ENCODE measurements at places on chromosomes 2 and 18.

- DNase-seq = no peak
Measured at GRCh38 chr2:45891719-45892424, 240.4 kb downstream of the PRKCE start.

- DNase-seq = no peak
Measured at GRCh38 chr2:191180276-191180675, 29.5 kb upstream of the STAT4 start.

GRCh38 chr2:215352602-215353001 lies 40.7 kb downstream of the ATIC start:
- no peak for DNase-seq

DNA sequence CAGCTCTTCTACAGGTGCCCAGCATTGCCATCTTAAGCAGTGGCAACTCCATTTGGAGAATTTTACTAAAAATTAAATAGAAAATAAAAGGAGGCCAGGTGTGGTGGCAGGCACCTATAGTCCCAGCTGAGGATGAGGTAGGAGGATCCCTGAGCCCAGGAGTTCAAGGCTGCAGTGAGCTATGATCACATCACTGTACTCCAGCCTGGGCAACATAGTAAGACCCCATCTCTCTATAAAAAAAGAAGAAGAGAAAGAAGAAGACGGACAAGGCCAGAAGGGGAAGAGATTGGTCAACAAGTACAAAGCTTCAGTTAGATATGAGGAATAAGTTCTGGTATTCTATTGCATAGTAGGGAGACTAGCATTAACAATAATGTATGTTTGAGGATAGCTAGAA lies 21.7 kb upstream of the HNRNPA3 start:
- DNase-seq = no peak

- DNase-seq = no peak
Measured at GRCh38 chr2:38960609-38961320, 71.1 kb downstream of the ARHGEF33 start.

DNA sequence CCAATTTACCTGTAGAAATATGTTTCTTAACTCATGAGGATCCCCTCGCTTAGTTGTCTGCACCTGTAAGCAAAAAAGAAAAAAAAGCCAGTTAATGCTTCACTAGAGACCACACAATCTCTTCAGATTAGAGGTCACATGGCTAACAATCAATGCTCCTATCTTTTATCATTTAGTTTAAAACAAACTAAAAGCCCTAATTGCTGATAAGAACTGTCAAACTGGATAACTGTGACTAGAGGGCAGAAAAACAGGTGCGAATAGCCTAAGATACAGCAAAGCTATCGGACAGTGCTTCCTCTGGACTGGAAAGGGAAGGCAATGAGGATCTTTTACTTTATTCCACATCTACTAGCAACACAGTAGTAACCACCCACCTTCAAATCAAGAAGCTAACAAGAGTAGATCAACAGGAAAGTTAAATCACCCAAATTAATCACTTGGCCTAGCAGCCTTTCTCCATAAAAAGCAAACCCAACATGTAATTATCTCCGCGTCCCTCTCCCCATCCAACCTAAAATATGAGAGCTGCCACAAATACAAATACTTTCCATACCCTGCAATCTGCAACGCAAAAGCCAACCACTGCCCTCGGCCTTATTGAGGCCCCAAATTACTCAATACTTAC lies 734 bp downstream of the SLC25A12 start:
- DNase-seq = no peak

GRCh38 chr18:34801774-34802173 lies 91.7 kb downstream of the DTNA start:
- DNase-seq = no peak

DNA sequence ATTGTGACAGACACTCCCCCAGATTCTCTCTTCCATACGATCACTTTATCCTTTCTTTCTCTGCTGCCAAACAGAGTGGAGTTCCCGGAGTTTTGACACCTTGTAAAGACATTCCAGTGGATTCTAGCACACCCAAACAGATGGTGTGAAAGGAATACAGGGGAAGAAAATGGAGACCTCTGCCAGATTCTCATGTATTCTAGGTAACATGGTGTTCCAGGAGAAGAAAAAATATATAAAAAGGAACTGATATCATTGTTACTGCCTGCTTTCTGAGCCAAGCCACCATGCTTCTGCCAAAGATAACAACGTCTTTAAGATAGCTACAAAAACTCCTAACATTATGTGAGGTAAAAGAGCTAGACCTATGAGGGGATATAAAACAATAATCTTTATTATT lies 136.5 kb downstream of the TXNL1 start:
- no peak for DNase-seq

DNA sequence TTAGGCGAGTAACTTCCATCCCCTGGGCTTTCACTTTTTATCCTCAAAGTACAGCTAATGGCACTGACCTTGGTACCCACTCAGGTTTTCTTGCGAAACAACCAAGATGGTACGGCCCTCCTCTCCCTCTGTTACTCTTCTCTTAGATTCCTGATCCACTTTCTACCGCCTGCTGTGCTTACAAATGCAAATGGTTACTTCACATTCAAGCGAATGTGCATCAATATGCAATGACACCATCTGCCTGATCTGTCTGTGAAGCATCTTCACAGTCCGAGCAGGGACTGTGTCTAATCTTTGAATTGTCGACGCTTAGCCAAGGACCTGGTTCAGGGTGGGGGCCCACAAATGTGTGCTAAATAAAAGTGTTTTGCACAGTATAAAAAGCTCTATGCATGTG lies 112.2 kb downstream of the TRIB2 start:
- DNase-seq = no peak

DNA sequence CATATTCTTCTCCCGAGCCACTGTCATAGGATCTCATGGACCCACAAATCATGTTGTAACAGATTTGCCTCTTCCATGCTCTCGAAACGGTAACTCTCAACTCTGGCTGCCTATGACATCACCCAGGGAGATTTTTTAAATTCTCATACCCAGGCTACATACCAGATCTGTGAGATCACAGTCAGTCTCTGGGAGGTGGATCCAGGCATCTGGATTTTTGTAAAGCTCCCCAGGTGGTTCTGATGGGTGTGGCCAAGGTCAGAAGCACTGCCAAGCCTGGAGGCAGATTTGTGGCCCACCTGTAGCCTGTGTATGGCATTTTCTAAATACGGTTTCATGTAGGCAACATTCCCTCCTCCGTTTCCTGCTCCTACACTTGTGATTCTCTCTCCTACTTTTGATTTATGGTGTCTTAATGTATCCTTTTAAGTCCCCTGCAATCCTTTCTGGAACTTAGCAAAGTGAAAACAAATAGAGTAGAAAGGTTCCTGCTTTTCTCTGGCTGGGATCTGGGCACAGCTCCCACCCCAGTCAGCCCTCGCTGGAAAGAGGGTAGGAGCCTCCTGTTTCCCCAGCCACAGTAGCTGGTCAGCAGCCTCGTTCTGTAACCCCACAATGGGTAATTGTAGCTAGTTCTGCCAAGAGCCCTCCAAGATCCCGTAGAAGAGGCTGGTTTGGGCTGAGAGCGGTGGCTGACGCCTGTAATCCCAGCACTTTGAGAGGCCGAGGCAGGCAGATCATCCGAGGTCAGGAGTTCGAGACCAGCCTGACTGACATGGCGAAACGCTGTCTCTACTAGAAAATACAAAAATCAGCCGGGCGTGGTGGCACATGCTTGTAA lies 96.2 kb downstream of the KLHL29 start:
- no peak for DNase-seq

- no peak for DNase-seq
Measured at GRCh38 chr2:28600181-28600580, 104.3 kb downstream of the PLB1 start.

GRCh38 chr2:66843847-66844246 lies 408.9 kb downstream of the MEIS1 start:
- DNase-seq = no peak

GRCh38 chr2:176177580-176178037 lies 10.9 kb upstream of the HOXD1 start:
- no peak for DNase-seq

- no peak for DNase-seq
Measured at GRCh38 chr2:204114295-204115136, 178.0 kb downstream of the ICOS start.

- no peak for DNase-seq
Measured at GRCh38 chr18:10284540-10285282, 169.7 kb upstream of the APCDD1 start.

GRCh38 chr2:200335657-200336056 lies 29.2 kb downstream of the SPATS2L start:
- DNase-seq = no peak

GRCh38 chr2:120182019-120182560 lies 41.1 kb downstream of the TMEM185B start:
- DNase-seq = no peak

DNA sequence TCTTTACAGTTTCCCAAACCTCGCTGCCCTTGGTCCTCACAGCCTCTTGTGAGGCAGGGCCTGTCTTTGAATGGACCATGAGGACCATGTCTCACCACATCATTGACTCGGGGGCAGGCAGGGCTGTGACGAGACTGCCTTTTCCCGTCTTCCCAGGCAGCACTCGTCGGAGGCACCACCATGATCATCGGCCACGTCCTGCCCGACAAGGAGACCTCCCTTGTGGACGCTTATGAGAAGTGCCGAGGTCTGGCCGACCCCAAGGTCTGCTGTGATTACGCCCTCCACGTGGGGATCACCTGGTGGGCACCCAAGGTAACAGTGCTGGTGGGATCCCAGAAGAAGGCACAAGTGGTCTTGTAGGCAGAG lies 45.7 kb upstream of the MAPRE3 start:
- no peak for DNase-seq

GRCh38 chr2:224982910-224983711 lies 59.2 kb downstream of the DOCK10 start:
- DNase-seq = no peak

GRCh38 chr2:56291711-56292110 lies 107.9 kb downstream of the CCDC85A start:
- DNase-seq = no peak

All from activated CD4-positive, CD25-positive, alpha-beta regulatory T cell treated with anti-CD3 and anti-CD28 coated beads, Interleukin-2, amount 50 U/mL, for 16 hours (primary cell).